ENCODE measurements at places on chromosomes 3 and 15.
A peak's percentile ranks its signal among the peaks of the same experiment; 100 is the strongest.

- DNase-seq, result no peak
These were observed 23.6 kb downstream of the PLEKHO2 start for GRCh38 chr15:64865126-64865997.

DNA sequence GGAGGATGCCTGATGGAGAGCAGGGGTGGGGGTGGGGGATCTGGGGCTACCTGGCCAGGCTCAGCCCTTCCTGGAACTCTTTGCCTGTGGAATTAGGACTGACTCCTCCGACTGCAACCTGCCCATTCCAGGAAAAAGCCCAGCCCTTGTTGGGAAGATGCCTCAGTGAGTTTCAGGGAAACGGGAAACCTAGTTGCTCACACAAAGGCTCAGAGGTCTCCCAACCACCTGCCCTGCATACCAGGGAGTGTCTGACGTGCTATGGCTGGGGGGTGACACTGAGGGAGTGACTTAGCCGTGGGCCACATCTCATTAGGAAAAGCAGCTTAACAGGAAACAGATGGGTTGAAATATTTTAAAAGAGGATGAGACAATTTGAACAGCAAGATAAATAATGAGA, 27.9 kb downstream of the CYP8B1 start:
- no peak for DNase-seq

- peak; percentile 84 for DNase-seq
These were observed 67.6 kb upstream of the HACD2 start for GRCh38 chr3:123652342-123652984.

DNA sequence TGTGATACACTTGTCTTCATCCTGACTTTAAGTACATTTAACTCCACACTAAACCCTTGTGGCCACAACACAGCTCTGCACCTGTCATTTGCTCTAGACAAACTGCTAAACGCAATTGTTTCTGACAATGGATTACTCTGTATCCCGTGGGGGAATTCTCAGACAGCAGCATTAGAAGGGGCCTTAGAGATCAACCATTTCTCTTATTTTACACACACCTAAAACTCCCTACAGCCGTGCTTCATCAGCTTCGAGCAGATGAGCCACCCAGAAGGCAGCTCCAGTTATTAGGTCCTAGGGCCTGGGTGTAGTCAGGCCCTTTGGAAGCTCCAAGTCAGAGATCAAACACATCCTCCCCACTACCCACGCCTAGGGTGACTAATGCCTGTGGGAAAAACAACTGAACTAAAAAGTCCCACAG, 1.3 kb upstream of the IL12A start:
- no peak for DNase-seq

DNA sequence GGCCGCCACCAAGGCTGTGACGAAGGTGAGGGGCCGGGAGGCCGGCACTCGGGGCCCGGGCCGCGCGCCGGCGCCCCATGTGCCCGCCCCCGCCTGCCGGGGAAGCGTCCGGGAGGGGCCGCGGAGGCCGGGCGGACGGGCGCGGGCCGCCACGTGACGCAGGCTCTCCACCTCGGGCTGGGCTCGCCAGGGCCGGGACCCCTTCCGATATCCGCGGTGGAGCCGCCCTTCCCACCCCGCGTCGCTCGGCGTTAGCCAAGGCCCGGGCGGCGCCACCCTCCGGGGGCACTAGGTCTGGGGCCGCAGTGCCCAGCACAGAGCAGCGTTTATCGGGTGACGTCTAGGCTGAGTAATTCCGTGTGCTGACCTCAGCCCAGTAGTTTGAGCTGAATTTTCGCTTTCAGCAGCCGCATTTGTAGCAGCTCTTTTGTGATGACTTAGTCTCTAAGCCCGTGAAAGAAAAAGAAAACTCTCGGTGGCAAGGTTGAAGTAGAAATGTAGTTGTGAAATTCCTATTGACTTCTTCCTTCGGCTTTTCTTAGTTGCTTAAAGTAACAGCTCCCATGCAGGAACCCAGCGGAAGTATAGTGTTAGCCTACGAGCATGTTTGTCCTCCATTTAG, 885 bp downstream of the CDV3 start:
- DNase-seq, result peak; percentile 26

- DNase-seq, result no peak
These were observed 57.8 kb downstream of the CDC25A start for GRCh38 chr3:48130321-48130904.

DNA sequence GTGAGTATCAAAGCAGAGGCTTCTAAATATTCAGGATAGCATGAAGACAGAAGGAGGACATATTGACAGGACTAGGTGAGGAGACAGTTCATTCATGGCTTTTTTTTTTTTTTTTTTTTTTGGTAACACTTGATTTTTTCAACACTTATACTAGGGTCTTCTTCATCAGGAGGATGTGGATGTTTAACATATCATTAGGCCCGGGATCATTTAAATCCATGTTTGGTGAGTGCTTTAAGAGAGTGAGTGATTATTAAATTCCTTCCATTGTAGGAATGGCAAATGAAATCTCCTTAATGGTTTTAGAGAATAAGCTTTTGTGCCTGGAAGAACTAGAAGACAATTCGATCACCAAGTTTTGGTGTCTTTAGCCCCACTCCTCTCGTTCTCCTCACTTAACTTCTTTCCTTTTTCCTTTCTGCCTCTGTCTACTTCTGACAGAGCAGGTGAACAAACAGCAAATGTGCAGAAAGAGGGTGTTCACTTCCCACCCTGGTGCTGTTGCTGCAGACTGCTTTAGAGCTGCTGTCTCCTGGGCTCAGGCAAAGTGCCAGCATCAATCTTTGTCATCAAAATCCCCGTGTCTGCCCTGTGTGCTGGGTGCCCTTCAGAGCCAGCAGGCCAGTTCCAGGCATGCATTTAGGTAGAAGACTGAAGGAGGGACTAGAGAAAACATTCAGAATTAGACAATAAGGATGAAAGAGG, 35.6 kb upstream of the RAB11A start:
- DNase-seq, result no peak

DNA sequence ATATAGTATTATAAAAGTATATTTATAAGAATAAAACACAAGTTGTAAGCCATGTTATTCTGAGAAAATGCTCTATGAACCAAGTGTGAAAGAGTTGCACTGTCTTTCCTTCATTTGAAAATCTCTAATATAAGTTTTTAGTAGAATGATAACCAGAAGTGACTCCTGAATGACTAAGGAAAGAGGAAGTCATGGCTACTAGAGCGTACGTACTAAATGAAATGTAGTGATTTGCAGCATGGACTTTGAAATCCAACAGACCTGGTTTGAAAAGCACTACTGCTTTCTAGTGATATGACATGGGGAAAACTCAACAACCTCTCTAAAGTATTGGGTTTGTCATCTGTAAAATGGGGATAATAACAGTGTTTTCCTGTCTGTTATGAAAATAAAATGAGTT, 10.3 kb upstream of the DNAJC13 start:
- no peak for DNase-seq

DNA sequence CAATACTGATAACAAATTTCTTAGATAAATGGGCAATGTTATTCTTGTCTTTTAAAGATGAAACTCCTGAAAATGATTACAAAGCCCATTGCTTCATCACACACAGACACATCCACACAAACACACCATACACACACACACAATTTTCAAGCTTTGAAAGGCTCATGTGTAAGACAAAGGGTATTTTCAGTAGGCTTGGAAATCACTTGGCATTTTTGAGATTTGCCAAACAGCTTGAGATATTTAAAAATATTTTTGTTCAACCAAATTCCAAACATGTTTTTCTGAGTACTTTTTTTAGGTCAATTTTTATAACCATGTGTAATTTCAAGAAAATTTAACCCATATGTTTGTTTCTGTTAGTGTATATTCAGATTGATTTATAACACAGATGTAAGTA, 283.7 kb downstream of the ROBO2 start:
- no peak for DNase-seq

GRCh38 chr3:13501056-13501455, 20.9 kb downstream of the HDAC11 start:
- DNase-seq, result no peak

GRCh38 chr3:193594946-193595689, 2.1 kb downstream of the OPA1 start:
- DNase-seq, result no peak

GRCh38 chr3:5231487-5231886, 44.0 kb downstream of the EDEM1 start:
- no peak for DNase-seq

GRCh38 chr3:87006844-87007439, 16.0 kb upstream of the VGLL3 start:
- DNase-seq, result no peak

- no peak for DNase-seq
These were observed 103.0 kb downstream of the RPL22L1 start for GRCh38 chr3:170766823-170767575.

DNA sequence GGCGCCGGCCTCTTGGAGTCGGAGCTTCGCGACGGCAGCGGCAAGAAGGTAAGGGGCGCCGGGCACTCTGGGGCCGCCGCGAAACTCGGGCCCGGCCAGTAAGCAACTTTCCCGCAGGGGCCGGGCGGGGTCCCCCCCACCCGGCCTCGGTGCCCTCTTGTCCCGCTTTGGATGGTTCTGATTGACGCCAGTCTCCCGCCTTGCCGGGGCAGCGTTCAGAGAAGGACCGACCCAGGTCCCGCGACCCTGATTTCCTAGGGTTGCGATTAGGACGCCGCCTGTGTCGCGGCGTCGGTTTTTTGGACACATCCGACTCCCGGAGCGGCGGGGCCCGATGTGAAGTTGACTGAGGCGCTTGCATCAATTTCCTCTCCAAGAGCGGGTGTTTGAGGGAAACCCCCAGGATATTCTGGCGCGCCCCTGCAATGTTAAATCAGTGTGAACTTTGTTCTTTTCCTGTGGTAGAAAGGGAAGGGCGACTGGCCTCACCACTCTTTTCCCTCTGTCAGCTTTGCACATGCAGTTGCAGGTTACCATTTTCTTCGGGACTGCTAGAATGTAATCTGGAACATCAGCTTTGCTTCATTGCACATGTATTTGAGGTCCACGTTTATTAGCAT, 755 bp downstream of the PDE8A start:
- DNase-seq, result peak; percentile 51

Data from HuH-7 (cell line).